ENCODE measurements at places on chromosomes 4 and X.

GRCh38 chr4:69601065-69601464 lies 38.4 kb downstream of the UGT2A2 start:
- no peak for DNase-seq

DNA sequence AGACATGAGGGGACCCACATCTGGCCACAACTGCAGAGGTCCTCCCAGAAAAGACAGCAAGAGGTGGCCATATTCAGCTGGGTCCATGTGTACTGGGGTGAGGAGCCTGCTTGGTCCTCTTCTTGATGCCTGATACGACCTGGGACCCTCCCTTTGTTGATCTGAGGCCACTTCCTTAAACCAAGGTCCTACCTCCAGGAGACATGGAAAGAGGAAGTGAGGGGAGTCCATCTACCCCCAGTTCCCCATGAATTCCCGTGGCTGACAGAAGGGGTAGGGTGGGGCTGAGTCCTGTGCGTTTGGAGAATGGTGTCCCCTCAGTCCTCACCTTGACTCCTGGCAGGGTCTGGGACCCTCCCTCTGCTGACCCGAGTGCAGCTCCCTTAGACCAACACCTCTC lies 2.1 kb downstream of the MAGEA10 start:
- DNase-seq, result no peak

DNA sequence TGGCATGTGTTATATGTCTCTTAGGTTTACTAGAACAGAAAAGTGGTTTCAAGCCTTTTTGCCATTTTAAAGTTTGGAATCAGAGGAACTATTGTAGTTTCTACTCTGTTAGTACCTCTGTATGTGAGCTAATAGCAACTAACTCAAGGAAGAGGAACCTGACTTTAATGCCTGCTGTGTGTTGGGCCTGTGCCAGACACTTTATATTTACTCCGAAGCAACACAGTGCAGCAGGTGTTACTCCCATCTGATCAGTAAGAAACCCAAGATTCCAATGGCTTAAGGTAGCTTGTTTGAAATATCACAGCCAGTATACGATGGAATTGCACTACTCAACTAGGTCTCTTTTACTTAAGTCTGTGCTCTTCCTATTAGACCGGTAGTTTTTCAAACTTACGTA lies 79.2 kb downstream of the USP9X start:
- no peak for DNase-seq

DNA sequence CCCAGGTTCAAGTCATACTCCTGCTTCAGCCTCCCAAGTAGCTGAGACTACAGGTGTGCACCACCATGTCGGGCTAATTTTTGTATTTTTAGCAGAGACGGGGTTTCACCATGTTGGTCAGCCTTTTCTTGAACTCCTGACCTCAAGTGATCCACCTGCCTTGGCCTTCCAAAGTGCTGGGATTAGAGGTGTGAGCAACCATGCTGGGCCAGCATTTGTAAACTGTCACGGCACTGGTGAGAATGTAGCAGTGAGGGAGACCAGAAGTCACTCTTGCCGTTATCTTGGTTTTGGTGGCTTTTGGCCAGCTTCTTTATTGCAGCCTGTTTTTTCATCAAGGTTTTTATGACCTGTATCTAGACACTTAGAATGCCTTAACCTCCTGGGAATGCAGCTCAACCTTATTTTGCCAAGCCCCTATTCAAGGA lies 22.4 kb downstream of the PCDH18 start:
- no peak for DNase-seq

- DNase-seq, result no peak
Measured at GRCh38 chr4:186078981-186079638, 10.2 kb downstream of the TLR3 start.

GRCh38 chr4:25448379-25449109 lies 71.5 kb downstream of the ANAPC4 start:
- no peak for DNase-seq

GRCh38 chr4:173707658-173708419 lies 177.8 kb upstream of the HAND2 start:
- no peak for DNase-seq

GRCh38 chr4:13261486-13262257 lies 222.5 kb downstream of the RAB28 start:
- no peak for DNase-seq

DNA sequence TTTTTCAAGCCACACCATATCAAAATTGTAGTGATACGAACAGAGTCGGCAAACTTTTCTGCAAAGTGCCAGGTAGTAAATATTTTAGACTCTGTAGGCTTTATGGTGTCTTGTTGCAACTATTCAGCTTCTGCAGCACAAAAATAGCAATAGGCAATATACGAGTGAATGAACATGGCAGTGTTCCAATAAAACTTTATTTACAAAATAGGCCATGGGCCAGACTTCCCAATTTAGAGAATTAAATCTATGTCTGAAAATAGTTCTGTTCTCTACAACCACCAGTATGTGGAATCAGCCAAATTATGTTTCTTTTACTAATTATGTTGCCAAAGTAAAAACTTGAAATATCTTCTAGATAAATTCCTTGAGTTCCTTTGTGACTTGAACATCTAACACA lies 56.5 kb downstream of the NCAPG start:
- no peak for DNase-seq

GRCh38 chr4:42627885-42628646 lies 28.8 kb downstream of the ATP8A1 start:
- DNase-seq, result peak; percentile 58

DNA sequence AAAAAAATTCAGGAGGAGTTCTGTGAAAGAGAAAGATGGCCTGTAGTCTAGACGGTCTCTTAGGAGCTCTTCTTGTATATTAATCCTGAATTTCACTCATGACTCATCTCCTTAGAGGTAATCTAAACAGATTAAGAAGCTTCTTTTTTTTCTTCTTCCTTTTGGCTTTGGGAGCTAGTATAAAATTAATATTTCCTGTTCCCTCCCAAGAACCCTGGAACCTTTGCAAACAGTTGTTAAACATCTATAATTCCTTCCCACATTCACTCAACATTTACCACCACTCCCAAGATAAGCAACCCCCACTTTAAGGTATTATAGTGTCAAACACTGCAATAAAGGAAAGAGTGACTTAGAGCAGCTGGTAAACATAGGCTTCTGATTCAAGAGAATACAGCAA lies 146.4 kb upstream of the EDNRA start:
- no peak for DNase-seq

GRCh38 chr4:117550085-117550484 lies 464.7 kb upstream of the TRAM1L1 start:
- DNase-seq, result no peak

DNA sequence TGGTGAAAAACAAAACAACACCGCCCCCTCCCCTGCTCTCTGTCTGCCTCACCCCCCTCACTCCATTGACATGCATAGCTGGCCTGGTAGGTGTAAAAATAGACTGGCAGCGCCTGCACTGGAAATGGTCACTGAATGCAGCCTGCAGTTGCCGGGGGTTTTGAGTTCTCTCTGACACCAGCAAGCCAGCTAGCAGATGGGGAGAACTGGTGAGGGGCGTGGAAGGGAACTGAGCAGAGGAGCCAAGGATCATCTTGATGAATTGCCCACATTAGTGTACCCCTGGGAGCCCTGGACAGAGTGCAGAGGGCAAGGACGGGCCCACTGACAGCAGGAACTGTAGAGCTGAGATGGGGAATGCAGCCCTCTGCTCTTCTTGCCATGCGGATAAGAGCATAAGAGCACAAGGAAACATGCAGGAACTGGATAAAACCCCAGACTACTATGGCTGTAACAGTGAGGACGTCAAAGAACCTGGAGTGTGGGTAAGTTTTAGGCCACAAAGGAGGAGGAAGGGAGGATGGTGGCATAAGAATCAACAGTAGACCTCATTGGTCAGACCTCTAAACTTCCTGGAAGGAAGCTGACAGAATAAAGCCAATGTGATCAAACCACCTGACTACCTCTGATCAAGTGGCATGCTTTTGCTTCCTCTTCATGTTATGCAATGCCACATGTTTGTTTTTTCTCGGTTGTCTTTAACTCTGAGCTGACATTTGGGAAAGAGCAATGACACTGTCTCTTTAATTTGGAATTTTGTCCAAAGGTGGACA lies 96.3 kb downstream of the ANK2 start:
- no peak for DNase-seq

GRCh38 chr4:6773616-6774540 lies 8.6 kb upstream of the KIAA0232 start:
- DNase-seq, result no peak

- no peak for DNase-seq
Measured at GRCh38 chr4:178556796-178557195, 1114.6 kb upstream of the AGA start.

DNA sequence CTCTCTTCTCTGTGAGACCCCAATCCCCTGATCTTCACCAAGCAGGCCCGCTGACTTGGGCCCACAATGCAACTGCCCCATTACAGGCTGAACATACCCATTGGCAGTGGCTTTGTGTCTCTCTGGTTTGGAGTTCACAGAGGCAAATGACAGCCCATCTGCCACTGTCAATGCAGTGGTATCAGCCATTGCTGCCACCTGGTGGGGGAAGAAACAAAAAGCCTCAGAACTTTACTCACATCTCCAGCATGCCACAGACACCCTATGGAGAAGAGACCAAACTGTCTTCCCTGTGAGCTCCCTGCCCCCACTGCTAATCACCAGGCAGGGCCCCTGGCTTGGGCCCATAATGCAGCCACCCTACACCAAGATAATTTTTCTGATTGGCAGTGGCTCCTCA lies 729.3 kb upstream of the ACTRT1 start:
- peak; percentile 11 for DNase-seq

DNA sequence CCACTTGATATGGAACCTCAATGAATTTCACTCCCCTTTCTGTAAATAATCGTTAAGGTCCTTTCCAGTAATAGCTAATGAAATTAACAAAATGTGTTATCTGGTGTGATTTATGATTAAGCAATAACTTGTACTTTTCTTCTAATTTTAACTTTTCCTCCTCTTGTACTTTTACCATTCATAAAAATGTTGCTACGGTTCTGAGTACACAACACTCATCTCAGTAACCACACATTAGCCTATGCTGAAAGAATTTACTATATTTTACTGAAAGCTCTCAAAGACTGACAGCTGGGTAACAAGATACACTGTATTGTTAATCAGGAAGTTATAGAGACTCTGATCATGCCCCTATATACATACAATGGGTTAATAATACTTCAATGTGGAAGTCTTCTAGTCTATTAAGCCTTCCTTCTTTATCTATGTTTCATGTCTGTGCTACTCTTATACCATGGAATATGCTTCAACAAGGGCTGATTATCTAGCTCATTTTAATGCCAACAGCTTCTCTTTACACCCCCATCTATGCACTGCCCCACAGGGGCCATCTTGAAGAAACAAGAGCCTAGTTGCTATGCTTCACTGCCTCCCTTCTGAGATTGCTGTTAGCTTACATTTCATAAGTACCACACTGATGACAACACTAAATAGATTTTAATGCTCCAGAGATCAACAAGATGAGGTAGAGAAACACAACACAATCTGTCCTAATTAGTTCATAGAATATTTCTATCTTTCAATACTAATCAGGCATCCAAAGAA lies 39.1 kb downstream of the LAMP2 start:
- no peak for DNase-seq

DNA sequence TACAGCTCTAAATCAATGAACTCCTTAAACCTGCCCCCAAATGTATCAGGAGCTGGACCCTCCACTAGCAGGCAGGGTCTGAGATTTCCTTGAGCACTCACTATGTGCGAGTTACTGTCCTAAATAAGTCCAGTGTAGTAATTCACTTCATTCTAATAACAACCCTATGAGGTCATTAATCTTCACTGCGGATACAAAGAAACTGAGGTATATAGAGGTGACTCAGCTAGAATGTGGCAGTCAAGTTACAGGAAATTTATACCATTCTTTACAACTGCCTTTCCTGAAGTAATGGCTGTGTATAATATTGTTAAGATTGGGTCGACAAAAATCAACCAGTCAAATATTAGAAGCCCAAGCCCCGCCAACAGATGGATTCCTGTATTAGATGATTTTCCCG lies 473.9 kb upstream of the FTHL17 start:
- DNase-seq, result no peak

GRCh38 chr4:25962393-25962792 lies 48.4 kb downstream of the SMIM20 start:
- no peak for DNase-seq

- no peak for DNase-seq
Measured at GRCh38 chrX:56233682-56234081, 1.5 kb downstream of the KLF8 start.

- no peak for DNase-seq
Measured at GRCh38 chr4:132992686-132993085, 156.4 kb upstream of the PCDH10 start.

- DNase-seq, result no peak
Measured at GRCh38 chr4:170887396-170887795, 797.6 kb upstream of the AADAT start.

- no peak for DNase-seq
Measured at GRCh38 chr4:78423790-78424189, 127.8 kb upstream of the ANXA3 start.

- no peak for DNase-seq
Measured at GRCh38 chr4:73947239-73947985, 34.4 kb downstream of the PF4 start.

DNA sequence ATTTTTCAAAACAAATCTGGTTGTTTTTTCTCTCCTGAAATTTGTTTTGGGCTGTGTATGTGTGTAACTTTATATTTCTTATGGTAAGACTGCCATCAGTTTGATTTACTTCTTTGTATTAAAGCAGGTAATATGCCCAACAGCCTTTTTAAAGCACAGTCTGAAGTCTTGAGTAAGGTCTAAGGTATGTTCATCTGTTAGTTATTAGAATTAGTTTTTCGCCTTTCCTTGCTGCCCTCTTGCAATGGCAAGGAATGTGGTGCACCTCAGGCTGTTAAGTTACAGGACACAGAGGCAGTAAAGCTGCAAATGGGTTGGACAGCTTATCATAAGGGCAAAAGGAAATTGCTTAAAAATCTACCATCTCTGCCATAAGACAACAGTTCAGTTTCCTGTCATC lies 71.8 kb downstream of the METTL14 start:
- no peak for DNase-seq

- no peak for DNase-seq
Measured at GRCh38 chrX:125742811-125743210, 423.1 kb downstream of the TEX13C start.

- DNase-seq, result no peak
Measured at GRCh38 chr4:79827283-79827682, 245.7 kb downstream of the ANTXR2 start.

GRCh38 chr4:99961711-99962110 lies 11.6 kb upstream of the H2AZ1 start:
- DNase-seq, result no peak

GRCh38 chrX:119235872-119236622 lies at the start of gene PGRMC1:
Gene PGRMC1 (plus strand): TSS chrX:119236285. CDS start chrX:119236364, 79 bp downstream.
- DNase-seq, result peak; percentile 78

DNA sequence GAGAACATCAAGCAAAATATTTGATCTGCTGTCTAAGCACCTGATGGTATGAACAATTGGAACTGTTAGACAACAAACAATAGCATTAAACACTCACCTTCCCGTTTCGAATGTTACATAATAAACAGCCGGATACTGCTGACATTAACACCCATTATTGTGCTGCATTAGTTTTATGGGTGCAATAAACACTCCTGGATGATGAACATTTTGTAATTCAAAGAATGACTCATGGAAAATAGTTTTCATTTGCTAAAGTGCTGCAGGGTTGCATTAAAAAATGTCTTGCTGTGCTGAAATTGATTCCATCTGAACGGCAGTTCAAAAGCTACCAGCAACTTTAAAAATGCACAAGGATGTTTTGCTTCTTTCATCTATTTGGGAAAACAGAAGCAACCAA lies 100.8 kb upstream of the SORBS2 start:
- DNase-seq, result no peak
